GM19239 (cell line): ENCODE measurements at places on chromosomes 2 and 18.

- no peak for DNase-seq
Observed at GRCh38 chr2:79250656-79251055, 91.1 kb upstream of the REG3A start.

- DNase-seq: no peak
Observed at GRCh38 chr18:34773961-34774766, 64.1 kb downstream of the DTNA start.

DNA sequence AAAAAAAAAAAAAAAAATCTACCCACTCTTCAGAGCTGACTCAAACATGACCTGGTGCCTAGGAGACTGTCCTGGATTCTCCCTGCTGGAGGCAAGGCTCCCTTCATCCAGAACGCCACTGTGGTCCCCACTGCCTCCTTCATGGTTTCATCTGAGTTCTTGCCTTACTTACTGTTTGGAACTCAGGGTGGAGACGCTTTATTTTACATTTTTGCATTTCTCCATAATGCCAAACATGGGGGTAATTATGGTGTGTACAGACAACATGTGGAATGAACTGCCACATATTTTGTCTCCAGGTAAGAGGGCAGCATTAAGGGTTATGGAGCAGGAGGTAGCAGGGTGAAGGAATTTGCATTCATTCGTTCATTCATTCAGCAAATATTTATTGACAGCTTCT is 154.0 kb upstream of the MSH6 start:
- DNase-seq: no peak

DNA sequence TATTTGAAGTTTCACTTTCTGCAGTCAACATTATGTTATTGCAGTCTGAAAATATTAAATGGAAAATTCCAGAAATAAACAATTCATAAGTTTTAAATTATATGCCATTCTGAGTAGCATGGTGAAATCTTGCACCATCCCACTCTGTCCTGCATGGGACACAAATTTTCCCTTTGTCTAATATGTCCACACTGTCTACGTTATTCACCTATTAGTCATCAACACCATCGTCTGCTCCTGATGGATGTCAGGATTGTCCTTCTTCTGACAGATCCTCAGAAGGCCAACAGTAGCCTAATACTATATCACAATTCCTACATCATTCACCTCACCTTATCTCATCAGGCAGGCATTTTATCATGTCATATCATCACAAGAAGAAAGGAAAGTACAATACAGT is 163.1 kb downstream of the TXNL1 start:
- no peak for DNase-seq

DNA sequence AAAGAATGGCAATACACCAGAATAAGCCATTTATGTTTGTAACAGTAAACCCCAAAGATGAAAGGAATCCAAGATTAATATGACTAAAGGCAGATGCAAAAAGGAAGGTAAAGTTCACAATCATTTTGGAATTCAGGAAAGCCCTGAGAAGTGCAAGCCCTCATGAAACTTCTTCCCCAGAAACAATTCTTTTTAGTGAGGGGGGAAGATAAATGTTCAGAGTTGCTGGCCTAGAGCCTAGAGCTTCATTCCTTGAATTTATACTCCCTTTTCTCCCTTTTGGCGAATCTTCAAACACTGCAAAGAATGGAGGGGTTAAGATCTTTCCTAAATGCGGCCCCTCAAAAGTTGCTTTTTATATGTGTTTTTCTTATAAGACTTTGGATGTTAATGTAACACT is 368.8 kb downstream of the MEIS1 start:
- no peak for DNase-seq

GRCh38 chr18:35526495-35527059 is 28.8 kb upstream of the INO80C start:
- DNase-seq: no peak

- DNase-seq: no peak
Observed at GRCh38 chr2:218472988-218473387, 54.1 kb downstream of the VIL1 start.

DNA sequence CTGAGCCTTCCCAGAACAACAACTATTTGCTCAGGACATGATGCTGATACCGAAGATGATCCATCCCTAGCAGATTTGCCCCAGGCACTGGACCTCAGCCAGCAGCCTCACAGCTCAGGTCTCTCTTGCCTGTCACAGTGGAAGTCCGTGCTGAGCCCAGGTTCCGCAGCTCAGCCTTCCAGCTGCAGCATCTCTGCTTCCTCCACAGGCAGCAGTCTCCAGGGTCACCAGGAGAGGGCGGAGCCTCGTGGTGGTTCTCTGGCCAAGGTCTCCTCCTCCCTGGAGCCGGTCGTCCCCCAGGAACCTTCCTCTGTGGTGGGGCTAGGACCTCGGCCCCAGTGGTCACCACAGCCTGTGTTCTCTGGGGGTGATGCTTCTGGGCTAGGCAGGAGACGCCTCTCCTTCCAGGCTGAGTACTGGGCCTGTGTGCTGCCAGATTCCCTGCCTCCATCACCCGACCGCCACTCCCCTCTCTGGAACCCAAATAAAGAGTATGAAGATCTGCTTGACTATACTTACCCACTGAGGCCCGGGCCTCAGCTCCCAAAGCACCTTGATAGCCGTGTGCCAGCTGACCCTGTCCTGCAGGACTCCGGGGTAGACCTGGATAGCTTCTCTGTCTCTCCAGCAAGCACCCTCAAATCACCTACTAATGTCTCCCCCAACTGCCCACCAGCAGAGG is 15.4 kb downstream of the CEP68 start:
- DNase-seq: no peak

DNA sequence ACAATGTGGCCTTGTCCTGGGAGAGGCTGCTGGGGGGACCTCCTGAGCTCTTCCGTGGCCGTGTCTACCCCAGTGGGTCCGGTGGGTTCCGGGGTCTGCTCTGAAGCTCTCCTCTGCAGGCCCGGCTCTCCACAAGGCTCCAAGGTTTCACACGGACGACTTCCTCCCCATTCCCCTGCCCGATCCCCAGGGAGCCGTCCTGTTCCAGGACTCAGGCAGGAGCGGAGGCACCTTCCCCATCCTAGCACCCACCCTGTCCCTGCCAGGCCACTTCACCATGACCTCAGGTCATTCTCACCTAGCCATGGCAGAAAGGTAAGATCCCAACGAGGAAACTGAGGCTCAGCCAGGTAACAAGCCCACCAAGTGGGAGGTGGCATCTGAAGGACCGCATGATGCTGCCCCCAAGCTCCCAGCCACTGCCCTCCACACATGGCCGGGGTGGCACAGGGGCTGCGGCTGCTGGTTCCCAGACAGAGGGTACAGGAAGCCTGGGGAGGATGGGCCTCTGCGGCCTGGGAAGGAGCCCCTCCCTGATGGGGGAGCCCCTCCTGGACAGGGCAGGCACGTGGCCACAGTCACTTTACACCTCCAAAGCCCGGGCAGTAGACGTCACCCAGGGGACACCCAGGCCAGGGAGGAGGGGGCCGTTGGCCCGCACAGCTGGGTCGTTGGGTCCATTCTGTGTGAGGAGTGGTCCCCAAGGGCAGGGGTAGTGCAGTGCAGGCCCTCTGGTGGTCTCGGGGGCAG is 274.0 kb downstream of the NDUFA10 start:
- no peak for DNase-seq

- no peak for DNase-seq
Observed at GRCh38 chr18:76823587-76824011, 1.2 kb downstream of the ZNF236 start.

DNA sequence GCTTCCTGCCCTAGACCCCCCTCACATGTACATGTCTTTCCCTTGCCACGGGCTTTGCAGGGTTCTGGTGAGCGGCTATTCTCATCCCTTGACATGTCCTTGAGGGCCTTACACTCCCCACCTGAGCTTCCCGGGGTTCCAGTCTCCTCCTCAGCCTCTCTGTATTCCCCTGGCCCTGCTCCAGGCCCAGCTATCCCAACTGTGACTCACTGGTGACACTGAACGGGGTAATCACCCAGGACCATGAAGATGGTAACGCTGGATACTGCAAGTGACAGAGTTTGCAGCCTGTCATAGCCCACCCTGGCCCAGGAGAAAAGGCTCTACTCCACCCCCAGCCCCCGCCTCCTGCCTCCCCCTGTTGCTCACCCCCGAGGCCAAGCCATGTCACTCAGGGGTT is 27.3 kb downstream of the KIF3C start:
- no peak for DNase-seq

- no peak for DNase-seq
Observed at GRCh38 chr2:14051401-14051800, 581.1 kb upstream of the LRATD1 start.

DNA sequence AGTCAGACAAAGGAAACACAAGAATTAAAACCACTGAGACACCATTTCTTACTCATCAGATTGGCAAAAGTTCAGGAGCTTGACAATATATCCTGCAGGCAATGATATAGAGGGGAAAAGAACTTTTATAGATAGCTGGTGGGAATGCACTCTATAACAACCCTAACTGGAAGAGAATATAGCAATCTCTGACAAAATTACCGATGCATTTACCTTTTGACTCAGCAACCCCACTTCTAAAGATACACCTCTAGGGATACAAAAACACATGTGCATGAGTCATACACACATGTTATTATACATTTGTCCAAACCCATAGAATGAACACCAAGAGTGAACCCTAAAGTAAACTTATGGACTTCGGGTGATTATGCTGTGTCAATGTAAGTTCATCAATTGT is 79.4 kb upstream of the SRD5A2 start:
- DNase-seq: no peak

- DNase-seq: no peak
Observed at GRCh38 chr2:236799391-236800026, 229.9 kb downstream of the ACKR3 start.

GRCh38 chr18:49690312-49690711 is 123.0 kb downstream of the ACAA2 start:
- DNase-seq: no peak

GRCh38 chr2:190344276-190344827 is 963 bp downstream of the INPP1 start:
- peak; percentile 40 for DNase-seq

GRCh38 chr2:216516730-216517350 is 18.2 kb downstream of the RPL37A start:
- no peak for DNase-seq

GRCh38 chr2:163266772-163267171 is 428.2 kb upstream of the KCNH7 start:
- no peak for DNase-seq

- DNase-seq: no peak
Observed at GRCh38 chr2:46041434-46041833, 255.8 kb upstream of the EPAS1 start.

DNA sequence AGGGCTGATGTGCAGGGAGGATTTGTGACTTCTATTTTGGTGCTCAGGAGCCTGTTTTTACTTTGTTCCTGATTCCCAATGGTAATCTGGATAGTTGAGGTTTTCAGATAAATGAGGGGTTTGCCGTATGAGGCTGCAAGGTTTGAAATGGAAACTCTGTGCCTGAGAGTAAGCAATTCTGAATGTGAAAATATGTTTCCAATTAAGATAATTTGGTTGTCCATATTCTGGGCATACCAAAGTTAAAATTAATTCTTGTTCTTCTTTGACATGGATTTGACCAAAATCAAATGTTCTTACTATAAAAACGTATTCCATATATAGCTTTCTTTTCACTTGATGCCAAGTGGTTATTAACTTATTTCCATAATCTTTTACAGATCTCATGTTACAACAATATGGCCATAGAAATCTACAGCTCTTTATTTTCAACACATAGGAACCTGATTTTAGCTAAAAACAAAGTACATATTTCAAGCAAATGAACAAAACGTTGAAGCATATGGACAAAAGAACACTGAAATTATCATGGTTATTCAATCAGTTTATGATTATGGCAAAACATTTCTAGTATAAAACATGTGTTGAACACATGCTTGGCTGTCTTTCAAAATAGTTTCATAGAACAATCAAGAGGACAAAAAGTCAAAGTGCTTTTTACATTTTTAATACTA is 63.4 kb upstream of the ARHGAP28 start:
- DNase-seq: no peak

- DNase-seq: no peak
Observed at GRCh38 chr2:179233626-179234430, 30.8 kb downstream of the SESTD1 start.

GRCh38 chr2:123086613-123087385 is 938.3 kb upstream of the CNTNAP5 start:
- no peak for DNase-seq

DNA sequence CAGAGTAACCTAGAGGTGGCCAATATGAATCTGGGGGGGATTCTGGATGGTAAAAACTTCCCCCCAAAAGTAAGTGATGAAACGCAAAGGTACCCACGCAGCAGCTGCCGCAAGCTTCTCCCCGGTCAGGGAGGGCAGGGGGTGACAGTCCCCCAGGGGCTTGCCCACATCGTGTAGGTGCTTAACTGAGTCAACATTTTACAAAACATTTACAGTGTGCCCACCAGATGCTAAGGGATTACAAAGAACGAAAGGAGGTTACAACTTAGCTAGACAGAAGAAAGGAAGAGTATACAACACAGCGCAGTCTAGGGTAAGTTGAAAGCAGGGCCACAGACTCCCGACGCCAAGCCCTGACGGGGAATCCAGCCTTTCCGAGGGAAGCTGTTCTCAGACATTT is 45.6 kb downstream of the LPIN2 start:
- DNase-seq: no peak

GRCh38 chr2:23312996-23313606 is 71.9 kb upstream of the KLHL29 start:
- peak; percentile 18 for DNase-seq

DNA sequence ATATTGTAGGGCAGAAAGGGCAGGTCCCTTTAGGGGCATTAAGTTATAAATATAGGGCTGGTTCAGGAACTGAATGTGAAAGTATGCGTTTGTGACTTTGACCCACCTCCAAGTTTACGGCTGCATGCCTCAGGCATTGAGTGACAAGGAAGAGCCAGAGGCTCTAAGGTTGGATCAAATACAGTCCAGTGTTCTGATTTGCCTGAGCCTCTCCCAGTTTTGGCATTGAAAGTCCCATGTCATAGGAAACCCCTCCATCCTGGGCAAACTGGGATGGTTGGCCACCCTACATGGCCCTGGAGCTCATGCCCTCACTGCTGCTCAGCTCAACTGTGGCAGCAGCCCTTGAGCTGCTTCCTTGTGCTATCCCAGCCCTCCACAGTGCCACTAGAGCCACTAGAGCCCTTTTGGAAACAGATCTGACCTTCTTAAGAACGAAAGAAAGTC is 29.9 kb downstream of the HK2 start:
- DNase-seq: no peak

GRCh38 chr2:1581965-1582625 is 162.2 kb downstream of the PXDN start:
- no peak for DNase-seq

DNA sequence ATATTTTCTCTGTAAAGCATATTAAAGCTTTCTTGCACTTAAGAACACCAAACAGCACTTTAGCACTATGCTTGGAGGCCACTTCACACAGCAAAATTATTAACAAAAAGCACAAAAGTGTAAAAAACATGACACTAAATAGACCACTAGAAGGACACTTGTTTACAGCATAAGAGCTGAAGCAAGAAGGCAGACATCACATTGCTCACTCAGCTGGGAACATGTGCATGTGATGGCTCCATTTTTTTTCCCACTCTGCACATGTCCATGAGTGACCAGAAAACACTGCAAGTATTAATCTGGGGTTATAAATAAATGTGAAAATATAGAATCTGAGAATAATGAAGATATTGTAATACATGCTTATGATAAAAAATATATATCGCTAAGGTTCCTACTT is 103.1 kb upstream of the MAPRE2 start:
- DNase-seq: no peak

- DNase-seq: no peak
Observed at GRCh38 chr18:44687421-44687820, 6.7 kb downstream of the SETBP1 start.

- DNase-seq: no peak
Observed at GRCh38 chr2:152620208-152620607, 97.1 kb downstream of the PRPF40A start.
